ENCODE measurements at places on chromosomes 12 and 14. TPM values are rescaled to one million over a fixed set of nuclear protein-coding genes. Genes with fewer than 3 reads are reported as not detected.

PIP4P1 gene
- total RNA-seq = 18.4 TPM

SART3 gene
- 57.1 TPM for total RNA-seq

ZC2HC1C gene
- 2.0 TPM for total RNA-seq

ETFBKMT gene
- total RNA-seq = 2.7 TPM

GPRC5A gene
- total RNA-seq = 48.8 TPM

RHOJ gene
- 241 TPM for total RNA-seq

NR4A1 gene
- total RNA-seq = 1.3 TPM

RTL1 gene
- not detected for total RNA-seq

MMP17 gene
- 3.2 TPM for total RNA-seq

MON2 gene
- total RNA-seq = 80.4 TPM

OTX2 gene
- total RNA-seq = not detected

KRT2 gene
- total RNA-seq = not detected

OVCH1 gene
- total RNA-seq = under 0.01 TPM

LRRC74A gene
- total RNA-seq = not detected

MYL6 gene
- total RNA-seq = 1,508 TPM

KRT77 gene
- total RNA-seq = not detected

EPS8 gene
- total RNA-seq = 31.3 TPM

TAS2R50 gene
- total RNA-seq = 6.0 TPM

HOXC5 gene
- not detected for total RNA-seq

SLC38A4 gene
- 0.07 TPM for total RNA-seq

SPIC gene
- not detected for total RNA-seq

FBLN5 gene
- total RNA-seq = 2.9 TPM

LIN7A gene
- total RNA-seq = 0.36 TPM

OAS2 gene
- 10.3 TPM for total RNA-seq

NUBPL gene
- 11.3 TPM for total RNA-seq

C1QL4 gene
- total RNA-seq = 0.13 TPM

DHH gene
- 5.3 TPM for total RNA-seq

GEMIN2 gene
- total RNA-seq = 35.4 TPM

HNF1A gene
- total RNA-seq = not detected

PPP4R4 gene
- total RNA-seq = under 0.01 TPM

JPH4 gene
- not detected for total RNA-seq

GLI1 gene
- total RNA-seq = not detected

GPR135 gene
- 7.6 TPM for total RNA-seq

GDF3 gene
- 0.65 TPM for total RNA-seq

HOTAIR gene
- not detected for total RNA-seq

PTGER2 gene
- not detected for total RNA-seq

NKX2-1 gene
- total RNA-seq = not detected

TUBA1B gene
- total RNA-seq = 2,263 TPM

CSRP2 gene
- 3.1 TPM for total RNA-seq

NELL2 gene
- 0.13 TPM for total RNA-seq

C12orf50 gene
- total RNA-seq = not detected

TMEM233 gene
- 4.1 TPM for total RNA-seq

ADSS1 gene
- 2.3 TPM for total RNA-seq

HELB gene
- 5.8 TPM for total RNA-seq

TRMT5 gene
- 15.8 TPM for total RNA-seq

SIX4 gene
- total RNA-seq = 4.3 TPM

ADGRD1 gene
- total RNA-seq = not detected

MNAT1 gene
- 91.7 TPM for total RNA-seq

SAMD15 gene
- 1.7 TPM for total RNA-seq

GPR84 gene
- total RNA-seq = not detected
